ENCODE measurements at places on chromosomes 5 and 9.

DNA sequence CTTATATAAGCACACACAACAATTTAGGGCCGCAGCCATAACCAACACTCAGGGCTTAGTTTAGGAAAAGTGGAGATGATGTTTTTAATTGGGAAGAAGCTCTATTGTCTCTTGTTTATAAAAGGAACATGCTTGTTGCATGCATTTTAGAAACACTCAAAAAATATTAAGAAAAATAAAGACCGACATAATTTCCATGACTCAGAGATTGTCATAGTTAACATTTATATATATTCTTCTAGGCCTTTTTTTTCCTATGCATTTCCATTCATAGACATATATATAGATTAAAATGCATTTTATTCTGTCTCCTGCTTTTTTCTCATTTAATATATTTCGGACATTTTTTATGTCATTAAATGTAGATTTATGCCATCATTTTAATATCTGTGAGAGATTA is 13.6 kb upstream of the ARSI start:
- DNase-seq = no peak

GRCh38 chr5:73678322-73678740 is 52.3 kb downstream of the ARHGEF28 start:
- no peak for DNase-seq

- DNase-seq = no peak
Observed at GRCh38 chr9:93667006-93667405, 90.6 kb downstream of the PHF2 start.

DNA sequence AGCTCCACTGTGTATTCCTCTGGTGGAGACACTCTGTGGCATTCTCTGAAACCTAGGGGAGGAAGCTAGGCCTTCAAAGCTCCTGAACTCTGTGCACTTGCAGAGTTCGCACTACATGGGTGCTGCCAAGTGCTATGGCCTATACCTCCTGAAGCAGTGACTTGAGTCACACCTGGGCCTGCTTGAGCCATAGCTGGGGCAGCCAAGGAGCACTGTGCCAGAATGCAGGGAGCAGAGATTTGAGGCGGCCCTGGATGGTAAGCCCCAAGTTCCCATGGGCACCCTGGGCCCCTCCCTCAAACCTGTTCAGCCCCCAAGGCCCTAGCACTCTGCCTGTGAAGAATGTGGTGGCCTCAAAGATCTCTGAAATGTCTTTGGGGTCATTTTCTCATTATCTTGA is 212.9 kb downstream of the SPATA31A6 start:
- DNase-seq = no peak

- DNase-seq = no peak
Observed at GRCh38 chr5:80864706-80865435, 95.3 kb upstream of the RASGRF2 start.

GRCh38 chr9:33164138-33164809 is 2.9 kb downstream of the B4GALT1 start:
- DNase-seq = peak; percentile 42
